ENCODE measurements at places on chromosomes 4 and X.

GRCh38 chr4:40728333-40728732 lies 21.4 kb upstream of the NSUN7 start:
- no peak for DNase-seq

GRCh38 chr4:130306566-130306965 lies 1210.6 kb downstream of the C4orf33 start:
- DNase-seq = no peak

DNA sequence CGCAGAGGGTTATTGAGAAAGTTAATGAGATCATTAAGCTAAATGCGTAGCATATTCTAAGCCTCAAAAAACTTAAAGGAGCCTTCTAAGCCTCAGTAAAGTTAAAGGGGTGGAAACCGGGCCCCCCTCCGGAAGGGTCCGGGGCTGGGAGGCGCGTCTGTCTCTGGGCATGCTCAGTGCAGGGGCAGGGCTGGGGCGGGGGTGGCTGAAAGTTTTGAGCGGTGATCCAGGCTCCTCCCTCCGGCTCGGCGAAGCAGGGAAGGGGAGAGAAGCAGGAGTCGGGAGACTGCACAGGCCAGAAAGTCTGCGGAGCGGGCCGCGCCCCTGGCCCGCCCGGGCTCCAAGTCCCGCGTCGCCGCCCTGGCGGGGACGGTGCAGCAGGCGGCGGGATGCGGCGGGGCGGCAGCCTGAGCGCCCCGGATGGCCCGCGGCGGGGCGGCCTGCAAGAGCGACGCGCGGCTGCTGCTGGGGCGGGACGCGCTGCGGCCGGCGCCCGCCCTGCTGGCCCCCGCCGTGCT lies at the start of gene EVC:
TSS of gene EVC (plus strand) at position 241 of the 518 bp plus-strand sequence. CDS start at position 421, 180 bp downstream.
- DNase-seq = peak; percentile 96

GRCh38 chr4:137558951-137559350 lies 26.7 kb upstream of the PCDH18 start:
- DNase-seq = peak; percentile 50

GRCh38 chr4:25676221-25676620 lies 20.6 kb downstream of the SLC34A2 start:
- DNase-seq = no peak

DNA sequence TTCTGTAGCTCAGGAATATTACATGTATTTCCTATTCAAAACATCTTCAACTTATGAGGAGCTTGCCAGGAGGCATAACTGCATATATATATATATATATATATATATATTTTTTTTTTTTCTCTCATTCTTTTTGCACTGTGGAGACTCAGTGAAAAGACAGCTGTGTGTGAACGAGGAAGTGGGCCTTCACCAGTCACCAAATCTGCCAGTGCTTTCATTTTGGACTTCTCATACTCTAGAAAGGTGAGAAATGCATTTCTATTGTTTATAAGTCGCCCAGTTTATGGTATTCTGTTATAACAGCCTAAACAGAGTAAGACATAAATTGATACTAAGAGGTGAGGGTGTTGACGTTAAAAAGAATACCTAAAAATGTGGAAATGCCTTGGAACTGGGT lies 710.6 kb downstream of the TRAM1L1 start:
- DNase-seq = no peak

DNA sequence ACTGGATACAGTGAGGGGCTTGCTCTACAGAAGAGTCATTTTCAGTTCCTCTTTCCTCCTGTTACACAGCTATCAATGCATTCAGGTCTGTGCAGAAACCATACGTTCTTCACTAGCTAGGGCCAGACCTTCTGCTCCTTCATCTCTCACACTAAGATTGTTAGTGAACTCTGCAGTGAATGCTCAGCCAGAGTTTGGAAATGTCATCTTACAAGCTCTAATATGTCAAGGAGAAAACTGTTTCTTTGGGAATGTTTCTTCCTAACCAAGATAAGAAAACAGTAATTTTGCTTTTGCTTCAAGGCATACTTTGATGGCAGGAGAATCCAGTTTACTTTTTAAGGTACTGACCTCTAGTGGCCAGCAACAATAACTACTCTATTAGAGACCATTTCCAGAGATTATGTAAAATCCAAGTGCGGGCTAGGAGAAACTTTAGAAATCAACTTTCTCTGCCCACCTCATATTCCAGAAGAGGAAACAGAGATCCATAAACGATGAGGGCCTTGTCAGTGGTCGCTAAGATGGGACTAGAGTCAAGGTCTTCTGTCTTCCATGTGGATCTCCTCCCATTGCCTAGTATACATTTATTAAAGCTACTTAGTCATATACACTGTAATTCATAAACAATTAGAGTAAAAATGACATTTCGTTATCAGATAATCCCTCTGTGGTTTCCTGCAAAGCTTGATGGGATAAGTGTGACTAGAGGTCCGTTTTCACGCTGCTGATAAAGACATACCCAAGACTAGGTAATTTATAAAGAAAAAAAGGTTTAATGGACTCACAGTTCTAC lies 12.1 kb upstream of the CC2D2A start:
- peak; percentile 56 for DNase-seq

GRCh38 chr4:1057403-1057745 lies 45.9 kb downstream of the FGFRL1 start:
- DNase-seq = no peak

DNA sequence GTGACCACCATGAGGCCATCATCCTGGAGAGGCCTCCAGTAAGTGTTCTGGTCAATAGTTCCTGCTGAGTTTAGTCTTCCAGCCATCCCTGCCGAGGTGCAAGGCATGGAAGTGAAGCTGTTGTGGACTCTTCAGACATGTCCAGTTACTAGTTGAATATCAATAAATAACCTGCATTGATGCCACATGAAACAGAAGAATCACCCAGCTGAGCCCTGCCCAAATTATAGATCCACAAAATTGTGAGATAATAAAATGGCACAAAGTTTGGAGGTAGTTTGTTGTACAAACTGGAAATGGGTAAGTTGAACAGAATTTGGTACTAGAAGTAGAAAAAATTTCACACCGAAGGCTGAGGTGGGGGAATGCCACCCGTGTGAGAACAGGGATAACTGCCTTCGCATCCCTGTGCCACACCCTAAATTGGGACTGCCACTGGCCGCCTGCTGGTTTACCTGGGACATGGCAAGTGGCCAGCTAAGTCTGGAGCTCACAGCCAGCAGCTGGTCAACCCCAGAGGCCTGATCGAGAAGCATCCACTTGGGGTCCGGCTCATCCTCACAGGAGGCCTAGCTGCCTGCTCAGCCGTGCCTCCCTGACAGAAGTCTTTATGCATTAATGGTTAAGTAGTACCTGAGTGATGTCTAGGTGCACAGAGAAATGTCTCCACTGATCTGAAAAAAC lies 184.5 kb downstream of the SPRY1 start:
- DNase-seq = no peak

DNA sequence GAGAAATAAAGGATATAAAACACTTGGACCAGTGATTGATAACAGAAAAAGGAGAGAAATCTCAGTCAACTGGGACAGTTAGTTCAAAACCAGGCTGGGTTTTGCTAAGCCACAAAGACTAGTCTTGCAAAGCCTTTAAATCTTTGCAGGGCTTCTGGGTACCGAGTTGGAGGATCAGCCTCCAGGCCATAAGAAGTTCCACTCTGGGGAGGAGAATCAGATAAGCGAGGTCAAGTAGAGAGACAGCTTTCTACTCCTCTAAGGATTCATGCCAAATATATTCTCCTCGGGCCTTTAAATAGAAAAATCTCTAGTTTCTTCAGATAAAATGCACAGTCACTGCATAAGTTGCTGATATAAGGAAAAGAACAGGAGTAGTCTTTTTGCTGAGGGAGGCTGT lies 92.7 kb downstream of the MFAP3L start:
- no peak for DNase-seq

- no peak for DNase-seq
Observed at GRCh38 chr4:13857800-13858199, 230.3 kb upstream of the BOD1L1 start.

GRCh38 chrX:147846676-147847075 lies 65.0 kb upstream of the FMR1 start:
- no peak for DNase-seq

DNA sequence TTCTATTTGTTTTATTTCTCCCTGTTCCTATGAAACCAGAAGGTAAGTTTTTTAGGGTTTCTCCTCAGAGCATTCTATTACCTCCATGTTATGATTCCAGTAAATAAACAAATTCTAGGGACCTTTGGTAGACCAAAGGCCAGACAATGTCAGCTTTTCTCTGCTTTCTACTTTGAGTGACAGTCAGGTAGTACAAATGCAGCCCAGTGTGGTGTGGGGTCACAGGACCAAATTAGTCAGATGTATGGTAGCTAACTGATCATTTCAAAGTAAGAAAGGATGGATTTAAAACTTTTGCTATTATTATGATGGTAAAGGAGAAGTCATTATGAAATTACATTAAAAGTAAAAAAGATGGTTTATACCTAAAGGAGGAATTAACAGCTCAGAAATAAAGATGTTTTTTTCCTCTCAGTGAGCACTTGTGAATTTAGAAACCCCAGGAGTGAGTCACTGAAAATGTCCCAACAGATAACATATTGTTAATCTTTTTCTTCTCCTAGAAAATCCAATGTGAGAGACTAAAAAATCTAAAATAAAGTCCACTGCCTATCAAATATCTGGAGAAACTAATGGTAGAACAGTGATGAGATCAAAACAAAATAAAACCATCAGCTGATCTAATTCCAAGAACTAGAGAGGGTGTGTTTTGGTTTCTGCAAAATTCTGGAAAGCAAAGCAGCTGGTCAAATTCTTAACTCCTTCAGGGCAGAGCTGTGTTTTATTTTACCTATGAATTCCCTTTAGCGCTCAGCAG lies 16.6 kb upstream of the KLHL2 start:
- no peak for DNase-seq

- no peak for DNase-seq
Observed at GRCh38 chr4:121777625-121778024, 12.7 kb upstream of the SMIM43 start.

Data from AG20443 (cell line).